ENCODE measurements at places on chromosomes 7 and 10.

- DNase-seq: no peak
Measured at GRCh38 chr10:129915526-129916378, 48.3 kb downstream of the EBF3 start.

- no peak for DNase-seq
Measured at GRCh38 chr7:117065571-117066150, 112.4 kb downstream of the ST7 start.

DNA sequence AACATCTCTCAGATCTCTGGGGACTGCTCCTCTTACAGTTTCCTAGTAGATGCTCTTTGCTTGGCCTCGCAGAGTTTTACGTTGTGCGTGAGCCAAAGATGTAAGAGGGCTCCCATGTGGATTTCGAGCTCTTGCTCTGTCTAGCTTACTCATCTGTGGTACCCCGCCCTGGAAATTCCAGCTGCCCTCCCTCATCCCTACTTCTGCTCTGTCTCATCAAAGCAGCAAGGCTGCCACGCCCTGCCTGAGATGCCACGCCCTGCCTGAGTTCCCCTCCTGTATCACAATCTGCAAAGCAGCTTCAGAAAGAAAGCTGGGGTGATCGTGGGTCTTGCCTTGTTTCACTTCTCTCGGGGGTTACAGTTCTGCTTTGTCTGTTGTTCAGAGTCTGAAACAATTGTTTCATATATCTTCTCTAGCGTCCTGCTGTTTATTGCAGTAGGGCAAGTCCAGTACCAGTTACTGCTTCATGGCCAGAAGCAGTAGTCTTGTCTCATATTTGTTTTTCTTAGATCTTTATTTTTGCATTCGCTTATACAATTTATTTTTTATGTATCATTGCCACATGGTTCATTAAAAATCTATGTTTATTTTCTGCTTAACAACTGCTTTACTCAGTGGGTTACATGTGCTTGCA is 36.1 kb upstream of the CCNY start:
- no peak for DNase-seq

GRCh38 chr10:29692121-29692539 is 57.4 kb upstream of the SVIL start:
- no peak for DNase-seq

- DNase-seq: no peak
Measured at GRCh38 chr10:21172930-21173801, 276.1 kb upstream of the NEBL start.

All from T-helper 1 cell (primary cell).